IMR-90 (cell line): ENCODE measurements at places on chromosomes 13 and 19.
A peak's percentile ranks its signal among the peaks of the same experiment; 100 is the strongest.

DNA sequence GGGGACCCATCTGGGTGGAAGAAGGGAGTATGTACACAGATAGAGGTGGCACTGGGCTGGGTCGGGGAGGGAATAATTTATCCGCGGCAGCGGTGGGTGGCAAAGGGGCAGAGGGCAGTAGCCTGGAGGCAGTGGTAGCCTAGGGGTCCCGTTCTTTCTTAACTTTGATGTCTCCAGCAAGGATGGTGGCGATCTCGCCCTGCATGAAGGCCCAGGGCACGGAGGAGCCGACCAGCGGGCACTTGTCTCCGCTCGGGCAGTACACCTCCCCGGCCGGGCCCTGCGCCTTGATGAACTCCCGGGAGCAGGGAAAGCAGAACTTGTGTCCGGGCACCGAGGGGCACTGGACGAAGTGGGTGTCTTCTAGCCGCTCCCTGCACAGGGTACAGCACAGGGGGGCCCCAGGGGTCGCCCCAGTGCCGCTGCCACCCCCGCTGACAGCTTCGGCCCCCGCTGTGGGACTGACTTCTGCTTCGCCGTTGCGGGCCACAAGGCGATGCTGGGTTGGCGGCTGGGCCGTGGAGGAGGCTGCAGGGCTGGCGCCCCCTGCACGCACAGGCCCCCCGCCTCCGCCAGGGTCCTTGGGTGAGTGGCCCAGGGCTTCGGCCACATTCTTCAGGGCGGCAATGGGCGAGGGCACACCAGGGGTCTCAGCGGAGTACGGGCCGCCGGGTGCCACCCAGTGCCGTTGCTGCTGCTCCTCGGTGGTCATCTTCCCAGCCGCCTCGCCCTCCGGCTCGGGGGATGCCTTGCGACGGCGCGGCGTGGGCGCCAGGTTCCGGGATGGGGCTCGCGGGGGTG, 1.9 kb downstream of the IRF2BP1 start:
- peaks cover 10% of the 10 kb centered on the region for H3K4me1 ChIP-seq
- peaks cover 7% of the 10 kb centered on the region; the same call in 1 of the 2 replicates for H3K36me3 ChIP-seq
- no peaks in the 10 kb centered on the region for H3K27me3 ChIP-seq
- H3K27ac ChIP-seq: no peak overlapping the region

DNA sequence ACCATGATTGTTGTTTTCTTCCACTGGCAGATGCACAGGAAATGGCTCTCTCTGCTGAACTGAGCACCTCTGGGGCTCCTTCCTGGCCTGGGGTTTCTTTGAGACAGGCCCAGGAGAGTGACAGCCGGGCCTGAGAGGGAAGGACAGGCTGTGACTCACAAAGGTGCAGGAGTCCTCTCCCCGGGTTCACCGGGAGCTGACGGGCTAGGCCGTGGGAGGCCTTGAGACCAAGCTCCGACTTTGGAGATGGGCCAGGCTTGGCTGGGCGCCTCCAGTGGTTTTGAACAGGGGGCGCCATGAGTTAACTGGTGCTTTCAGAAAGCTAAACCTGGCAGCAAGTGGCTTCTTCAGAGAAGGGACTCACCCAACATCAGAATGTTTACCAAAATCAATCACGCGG, 143.4 kb downstream of the URI1 start:
- DNase-seq: no peak
- H3K4me1 ChIP-seq: no peaks in the 10 kb centered on the region
- H3K4me3 ChIP-seq: no peak overlapping the region
- H3K36me3 ChIP-seq: no peaks in the 10 kb centered on the region
- no peaks in the 10 kb centered on the region for H3K27me3 ChIP-seq

DNA sequence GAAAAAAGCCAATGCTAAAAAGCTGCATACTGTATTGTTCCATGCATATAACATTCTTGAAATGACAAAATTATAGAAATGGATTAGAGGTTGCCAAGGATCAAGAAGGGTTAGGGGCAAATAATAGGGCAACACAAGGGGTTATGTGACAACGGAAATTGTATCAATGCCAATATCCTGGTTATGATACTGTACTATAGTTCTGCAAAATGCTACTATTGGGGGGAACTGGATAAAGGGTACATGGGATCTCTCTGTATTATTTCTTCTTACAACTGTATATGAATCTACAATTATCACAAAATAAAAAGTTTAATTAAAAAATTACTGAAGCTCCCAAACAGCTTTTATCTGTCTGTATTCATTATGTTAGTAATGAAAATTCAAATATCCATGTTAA, 31.9 kb downstream of the LNX2 start:
- H3K4me1 ChIP-seq: peaks cover 3% of the 10 kb centered on the region
- no peak overlapping the region for H3K4me3 ChIP-seq
- DNase-seq: no peak
- no peaks in the 10 kb centered on the region for H3K36me3 ChIP-seq

GRCh38 chr13:83881917-83882605, at the start of gene SLITRK1:
TSS of gene SLITRK1 (minus strand) at chr13:83882474. CDS start at chr13:83881507, 967 bp downstream.
- H3K4me1 ChIP-seq: no peaks in the 10 kb centered on the region
- peak within 1 kb of the TSS; percentile 31; the same call in 1 of the 2 replicates for H3K4me3 ChIP-seq
- H3K27me3 ChIP-seq: peaks cover 17% of the 10 kb centered on the region
- H3K36me3 ChIP-seq: no peaks in the 10 kb centered on the region
- no peak within 1 kb of the TSS for H3K27ac ChIP-seq

DNA sequence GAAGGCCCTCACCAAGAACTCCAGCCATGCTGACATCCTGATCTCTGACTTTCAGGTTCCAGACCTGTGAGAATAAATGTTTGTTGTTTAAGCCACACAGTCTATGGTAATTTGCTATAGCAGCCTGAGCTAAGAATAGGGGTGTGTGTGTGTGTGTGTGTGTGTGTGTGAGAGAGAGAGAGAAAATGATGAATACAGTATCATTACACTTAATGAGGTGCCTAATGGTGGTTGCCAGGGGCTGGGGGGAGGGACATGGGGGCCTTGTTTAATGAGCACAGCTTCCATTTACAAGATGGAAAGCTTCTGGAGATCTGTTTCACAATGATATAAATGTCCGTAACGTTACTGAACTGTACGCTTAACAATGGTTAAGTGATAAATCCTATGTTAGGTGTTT, 53.8 kb upstream of the LATS2 start:
- no peaks in the 10 kb centered on the region for H3K36me3 ChIP-seq
- H3K27me3 ChIP-seq: no peaks in the 10 kb centered on the region
- no peak for DNase-seq
- no peaks in the 10 kb centered on the region for H3K4me1 ChIP-seq

- H3K27ac ChIP-seq: no peak overlapping the region
- H3K36me3 ChIP-seq: peaks cover 12% of the 10 kb centered on the region
- peaks cover 22% of the 10 kb centered on the region for H3K4me1 ChIP-seq
- H3K27me3 ChIP-seq: no peaks in the 10 kb centered on the region
- no peak overlapping the region for H3K4me3 ChIP-seq
Observed at GRCh38 chr19:18834644-18834984, 2.9 kb downstream of the UPF1 start.
